Neural progenitor cell (in vitro differentiated cells): ENCODE measurements at places on chromosomes 5 and 9.
A peak's percentile ranks its signal among the peaks of the same experiment; 100 is the strongest.

DNA sequence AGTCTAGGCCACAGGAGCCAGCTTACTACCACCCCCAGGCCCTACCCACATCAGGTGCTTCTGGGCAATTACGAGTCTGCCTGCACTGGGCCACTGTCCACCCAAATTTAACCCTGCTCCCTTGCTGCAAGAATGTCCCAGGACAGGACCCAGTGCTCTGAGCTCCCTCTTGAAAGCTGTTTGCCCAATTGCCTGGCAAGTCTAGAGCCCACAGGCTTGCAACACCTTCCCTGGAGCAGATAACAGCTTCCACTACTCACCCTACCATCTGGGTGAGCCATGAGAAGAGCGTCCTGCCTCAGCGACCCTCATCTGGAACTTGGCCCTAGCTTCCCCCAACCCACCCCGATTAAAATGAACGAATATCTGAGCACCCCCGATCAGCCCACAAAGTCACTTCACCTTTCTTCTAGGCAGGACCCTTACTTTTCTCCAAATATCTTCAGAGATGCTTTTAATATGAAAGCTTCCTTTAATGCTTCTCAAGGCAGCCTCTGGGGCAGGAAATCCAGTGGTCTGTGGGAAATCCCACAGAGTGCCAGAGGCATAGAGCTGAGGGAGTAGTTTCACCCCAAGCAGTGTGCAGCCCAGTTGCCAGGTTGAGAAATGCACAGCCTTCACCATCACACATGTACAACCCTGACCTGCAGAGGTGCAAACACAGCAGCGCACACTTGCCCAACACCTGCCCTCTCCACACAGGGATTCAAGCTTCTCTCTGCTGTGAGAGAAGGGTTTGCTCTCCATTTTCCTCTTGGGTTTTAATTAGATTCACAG, 10.6 kb downstream of the ACSL6 start:
- no peak for DNase-seq

DNA sequence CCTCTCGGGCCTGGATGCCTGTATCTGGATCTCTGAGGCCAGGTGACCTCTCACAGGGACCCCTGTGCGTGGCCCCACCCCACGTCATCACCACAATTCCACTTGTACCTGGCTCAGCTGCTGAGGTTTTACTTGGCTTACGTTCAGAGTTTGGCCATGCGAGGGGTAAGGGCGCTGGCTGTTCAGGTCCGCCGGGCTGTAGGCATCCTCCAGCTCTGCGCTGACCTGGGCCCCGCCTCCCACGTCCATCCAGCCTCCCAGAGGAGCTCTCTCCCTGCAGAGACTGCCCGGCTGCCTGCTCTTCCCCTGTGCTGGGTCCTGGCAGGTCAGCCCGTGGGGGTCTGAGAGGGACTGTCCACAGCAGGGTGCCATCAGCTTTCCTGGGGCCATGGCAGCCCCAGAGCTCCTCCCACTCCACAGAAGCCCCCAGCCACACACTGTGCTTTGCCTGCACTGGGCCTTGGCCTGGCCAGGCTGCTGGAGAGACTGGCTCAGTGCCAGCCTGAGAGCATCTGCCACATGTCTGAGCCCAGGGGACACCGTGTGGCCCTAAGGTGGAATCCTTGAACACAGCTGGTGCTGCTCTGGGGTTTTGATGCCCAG, 43.6 kb downstream of the SLC6A3 start:
- peak; percentile 16 for DNase-seq

DNA sequence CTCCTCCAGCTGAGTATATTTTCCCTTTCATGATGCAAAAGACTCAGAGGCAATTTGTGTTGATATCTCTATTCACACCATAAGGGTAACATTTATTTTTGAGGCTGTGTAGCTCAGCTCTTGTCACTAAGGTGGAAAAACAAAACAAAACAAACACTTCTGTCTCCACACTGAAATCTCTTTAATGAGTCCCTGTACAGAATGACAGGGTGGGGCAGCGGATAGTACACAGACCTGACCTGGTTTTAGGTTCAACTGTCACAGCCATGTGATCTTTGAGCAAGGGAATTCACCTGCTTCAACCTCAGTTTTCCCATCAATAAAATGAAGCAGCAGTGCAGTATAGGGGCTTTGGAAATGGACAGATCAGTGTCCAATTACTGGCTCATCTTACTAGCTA, 29.3 kb downstream of the TLR4 start:
- DNase-seq = no peak

DNA sequence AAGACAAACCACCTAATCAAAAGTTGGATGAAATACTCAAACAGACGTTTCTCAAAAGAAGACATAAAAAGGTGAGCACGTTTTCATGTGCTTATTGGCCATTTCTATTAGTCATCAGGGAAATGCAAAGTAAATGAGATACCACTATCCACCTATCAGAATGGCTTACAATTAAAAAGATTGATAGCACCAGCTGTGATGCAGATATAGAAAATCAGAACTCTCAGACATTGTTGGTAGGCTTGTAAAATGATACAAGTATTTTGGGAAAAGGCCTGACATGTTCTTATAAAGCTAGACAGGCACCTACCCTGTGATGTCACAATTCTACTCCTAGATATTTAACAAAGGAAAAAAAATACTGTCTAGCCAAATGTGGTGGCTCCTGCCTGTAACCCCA, 44.0 kb upstream of the SLC30A5 start:
- no peak for DNase-seq

- no peak for DNase-seq
These were observed 79.9 kb upstream of the FBXW11 start for GRCh38 chr5:172086194-172086975.

DNA sequence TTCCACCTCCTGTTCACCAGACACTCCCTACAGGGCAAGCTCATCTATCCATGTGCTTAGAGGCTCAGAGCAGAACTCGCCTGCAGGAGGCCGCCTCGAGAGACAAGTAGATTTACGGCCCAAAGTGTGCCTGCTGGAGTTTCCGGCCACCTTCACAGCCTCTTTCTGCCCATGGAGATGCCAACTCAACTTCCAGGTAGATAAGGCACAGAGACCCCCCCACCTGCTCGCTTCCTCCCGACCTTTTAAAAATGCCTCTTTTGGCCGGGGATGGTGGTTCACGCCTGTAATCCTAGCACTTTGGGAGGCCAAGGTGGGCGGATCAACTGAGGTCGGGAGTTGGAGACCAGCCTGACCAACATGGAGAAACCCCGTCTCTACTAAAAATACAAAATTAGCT, 46.6 kb downstream of the EXD3 start:
- no peak for DNase-seq

DNA sequence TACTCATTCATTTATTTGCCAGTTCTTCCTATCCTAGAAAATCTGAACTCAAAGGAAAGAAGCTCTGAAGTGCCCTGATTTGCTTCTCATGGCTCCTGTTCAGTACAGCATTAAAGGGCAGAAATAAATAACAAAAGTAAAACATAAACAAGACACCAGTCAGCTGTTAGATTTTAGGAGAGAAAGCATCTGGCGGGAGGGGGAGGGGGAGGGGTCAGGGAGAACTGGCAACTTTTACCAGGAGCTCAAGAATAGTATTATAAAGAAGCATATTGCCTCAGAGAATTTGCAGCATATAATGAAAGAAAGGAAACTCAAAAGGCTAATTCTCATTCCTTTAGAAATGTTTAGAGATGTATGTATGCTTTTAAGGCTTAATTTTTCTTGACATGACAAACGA, 68.1 kb downstream of the SEMA6A start:
- no peak for DNase-seq

GRCh38 chr5:68246802-68247201, 31.2 kb downstream of the PIK3R1 start:
- no peak for DNase-seq

GRCh38 chr9:96258967-96259366, 43.0 kb downstream of the HSD17B3 start:
- no peak for DNase-seq

GRCh38 chr5:107251151-107251550, 419.6 kb downstream of the EFNA5 start:
- DNase-seq = no peak

GRCh38 chr5:26031481-26031880, 1006.9 kb downstream of the CDH9 start:
- no peak for DNase-seq

GRCh38 chr5:97076098-97076497, 66.3 kb downstream of the LIX1 start:
- no peak for DNase-seq

DNA sequence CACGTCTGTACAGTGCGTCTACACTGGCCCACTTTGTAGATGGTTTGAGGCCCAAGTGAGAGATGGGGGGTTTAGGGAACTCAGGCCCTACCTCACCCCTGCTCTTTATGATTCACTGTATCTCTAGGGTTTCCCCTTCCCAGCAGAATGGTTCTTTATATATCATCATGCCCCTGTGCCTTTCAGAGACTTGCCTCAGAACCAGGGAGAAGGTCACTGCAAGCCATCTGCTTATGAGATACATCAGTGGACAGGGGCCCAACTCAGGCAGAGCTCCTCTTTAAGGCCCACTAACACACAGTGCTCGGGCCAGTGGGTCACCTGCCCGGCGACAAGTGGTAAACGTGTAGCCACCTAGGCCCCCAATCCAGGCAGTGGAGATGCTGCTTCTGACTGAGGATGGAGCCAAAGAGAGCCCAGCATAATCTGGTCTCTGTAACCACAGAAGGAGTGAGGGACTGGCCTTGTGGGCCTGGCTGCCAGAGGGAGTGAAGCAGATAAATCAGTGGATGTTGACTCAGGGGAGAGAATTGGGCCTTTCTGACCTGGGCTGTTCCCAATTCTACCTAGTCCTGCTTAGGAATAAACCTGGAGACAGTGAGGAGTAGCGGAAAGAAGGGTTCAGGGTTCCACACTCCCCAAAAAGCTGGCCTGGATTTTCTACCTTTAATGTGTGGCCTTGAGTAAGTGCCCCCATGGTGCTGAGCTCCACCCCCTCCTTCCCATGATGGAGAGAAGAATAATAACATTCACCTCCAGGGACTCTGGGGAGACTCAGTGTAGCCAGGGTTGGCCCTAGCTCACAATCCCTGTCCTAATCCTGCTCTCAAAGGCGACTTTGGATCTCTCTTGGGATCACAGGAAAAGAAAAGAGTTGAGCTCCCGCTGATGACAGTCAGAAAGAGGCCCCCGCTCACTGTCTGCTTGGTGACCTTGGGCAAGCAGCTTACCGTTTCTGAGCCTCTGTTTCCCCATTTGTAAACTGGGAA, 2.8 kb upstream of the DUSP1 start:
- DNase-seq = peak; percentile 32

DNA sequence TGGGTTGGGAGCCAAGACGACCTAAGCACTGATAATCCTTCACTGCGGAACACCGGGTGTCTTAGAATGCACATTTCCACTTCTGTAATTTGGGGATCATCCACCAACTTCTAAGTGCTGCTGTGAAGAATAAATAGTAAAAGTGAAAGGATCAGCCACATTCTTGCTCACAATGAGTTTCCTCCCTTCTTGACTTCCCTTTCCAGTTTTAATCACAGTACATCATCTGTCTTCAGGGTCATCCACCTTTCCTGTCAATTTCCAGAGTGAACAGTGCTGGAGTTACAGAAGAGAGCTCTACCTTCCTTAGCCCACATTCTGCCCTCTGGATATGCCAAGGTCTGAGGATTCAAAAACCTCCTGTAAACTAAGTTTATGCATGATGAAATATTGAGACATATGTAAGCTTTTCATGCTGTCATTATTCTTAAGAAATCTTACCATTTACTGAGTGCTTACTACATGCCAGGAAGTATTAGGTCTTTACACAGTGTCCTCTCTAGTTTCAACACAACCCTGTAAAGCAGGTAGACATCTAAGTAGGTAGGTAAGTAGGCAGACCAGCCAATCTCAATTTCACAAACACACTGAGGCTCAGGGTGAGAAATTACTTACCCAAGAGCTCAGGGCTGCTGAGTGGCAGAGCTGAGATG, 105.2 kb downstream of the CDK5RAP2 start:
- DNase-seq = no peak

- peak; percentile 73 for DNase-seq
These were observed 70.0 kb upstream of the KLF9 start for GRCh38 chr9:70484232-70485130.

GRCh38 chr5:55533521-55534435, 986 bp downstream of the PLPP1 start:
- DNase-seq = peak; percentile 84

DNA sequence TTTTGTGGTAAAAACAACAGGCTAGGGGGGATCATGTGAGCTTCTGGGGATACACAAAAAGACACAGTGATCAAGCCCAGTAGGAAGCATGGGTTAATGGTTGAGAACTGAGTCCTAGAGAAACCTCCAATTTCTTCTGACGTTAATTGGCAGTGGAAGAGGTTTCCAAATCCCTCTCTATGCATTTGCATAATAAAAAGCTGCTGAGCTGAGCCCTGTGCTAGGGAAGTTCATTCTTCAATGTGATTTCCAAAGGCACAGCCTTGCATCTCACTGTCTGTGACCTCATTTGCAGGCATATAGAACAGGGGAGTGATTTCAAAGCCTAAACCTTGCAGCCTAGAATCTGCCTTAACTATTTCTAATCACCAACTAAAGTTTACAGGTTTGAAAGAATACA, 812 bp downstream of the DNAH5 start:
- no peak for DNase-seq

DNA sequence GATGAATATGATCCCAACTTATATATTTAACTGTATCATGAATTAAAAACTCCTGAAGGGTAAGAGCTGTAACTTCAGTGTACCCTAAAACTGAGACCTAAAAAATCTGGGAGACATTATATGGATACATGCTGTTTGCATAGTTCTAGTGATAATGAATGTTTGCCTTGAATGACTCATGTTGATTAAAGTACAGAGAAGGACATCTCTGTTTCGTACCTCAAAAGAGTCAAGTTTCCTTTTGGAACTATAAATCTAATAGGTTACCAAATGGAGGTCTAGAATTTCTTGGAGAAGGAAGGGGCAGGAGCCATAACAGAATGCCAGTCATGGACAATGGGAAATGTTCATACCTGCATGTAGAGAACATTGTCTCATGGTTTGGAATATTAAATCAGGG, 168.1 kb downstream of the SNCAIP start:
- no peak for DNase-seq

DNA sequence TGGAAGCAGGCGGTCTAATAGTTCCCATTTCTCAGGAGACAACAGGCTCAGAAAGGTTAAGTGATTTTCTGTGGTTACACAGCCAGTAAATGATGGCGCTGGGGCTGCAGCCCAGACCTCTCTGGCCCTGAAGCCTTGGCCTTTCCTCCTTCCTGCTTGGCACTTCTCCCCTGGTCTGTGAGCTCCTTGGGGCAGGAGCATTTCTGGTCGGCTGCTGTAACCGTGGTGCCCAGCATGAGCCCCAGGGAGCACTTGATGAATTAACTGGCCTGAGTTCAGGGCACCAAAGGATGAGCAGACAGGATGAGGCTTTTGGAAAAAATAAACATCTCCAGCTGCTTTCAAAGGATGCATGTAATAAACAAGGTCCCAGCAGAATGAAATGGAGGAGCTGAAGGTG, 30.2 kb downstream of the CDHR2 start:
- no peak for DNase-seq

- peak; percentile 78 for DNase-seq
These were observed at the start of gene ADAMTS16 for GRCh38 chr5:5139777-5140478. Gene ADAMTS16, plus strand, starts transcription at chr5:5140330. Its CDS starts 138 bp downstream, at chr5:5140468.

- no peak for DNase-seq
These were observed 259.7 kb upstream of the ANKRD55 start for GRCh38 chr5:56492812-56493211.
